ENCODE measurements at places on chromosomes 13 and 19.

- ATAC-seq = no peak
- H3K4me3 ChIP-seq = no peak overlapping the region
- no peaks in the 10 kb centered on the region for H3K27me3 ChIP-seq
These were observed 313.3 kb downstream of the ENOX1 start for GRCh38 chr13:43473437-43473836.

DNA sequence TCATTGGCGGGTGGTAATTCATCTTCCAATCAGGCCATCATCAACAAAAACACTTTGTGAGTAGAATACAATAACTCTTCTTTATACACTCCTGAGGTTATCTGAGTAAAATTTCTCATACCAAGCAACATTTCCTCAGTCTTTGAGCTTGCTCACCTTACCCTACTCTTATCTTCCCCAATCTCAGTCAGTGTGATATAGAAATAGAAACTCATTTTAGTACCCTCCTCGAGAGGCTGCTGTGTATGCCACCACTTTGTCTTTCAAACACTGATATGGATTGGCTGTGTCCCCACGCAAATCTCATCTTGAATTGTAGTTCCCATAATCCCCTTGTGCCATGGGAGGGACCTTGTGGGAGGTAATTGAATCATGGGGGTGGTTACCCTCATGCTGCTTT lies 209.7 kb downstream of the RBM26 start:
- ATAC-seq = no peak
- H3K27me3 ChIP-seq = no peaks in the 10 kb centered on the region

GRCh38 chr19:31149441-31149941 lies 199.7 kb downstream of the TSHZ3 start:
- no peak overlapping the region for H3K27ac ChIP-seq
- H3K4me1 ChIP-seq = no peaks in the 10 kb centered on the region
- H3K27me3 ChIP-seq = peaks cover 5% of the 10 kb centered on the region
- ATAC-seq = no peak

DNA sequence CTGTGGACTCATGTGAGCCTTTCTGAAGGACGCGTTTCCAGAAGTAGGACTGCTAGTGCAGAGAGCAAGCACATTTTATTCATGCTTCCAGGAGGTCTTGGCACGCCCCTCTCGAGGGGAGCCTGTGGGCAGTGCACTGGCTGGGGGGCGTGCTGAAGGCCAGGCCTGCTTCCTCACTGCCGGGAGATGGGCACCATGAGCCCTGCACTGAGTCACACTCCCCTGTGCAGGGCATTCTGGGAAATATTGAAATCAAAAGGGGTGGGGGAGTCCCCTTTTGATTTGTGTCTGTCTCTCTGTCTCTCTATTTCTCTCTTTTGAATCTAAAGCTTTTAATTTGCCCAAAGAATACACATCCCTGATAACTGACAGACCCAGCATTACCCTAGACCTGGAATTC lies 34.0 kb downstream of the DPF1 start:
- no peak overlapping the region for H3K4me3 ChIP-seq
- ATAC-seq = no peak
- H3K27ac ChIP-seq = no peak overlapping the region
- H3K27me3 ChIP-seq = no peaks in the 10 kb centered on the region
- H3K4me1 ChIP-seq = no peaks in the 10 kb centered on the region
- H3K36me3 ChIP-seq = no peaks in the 10 kb centered on the region

DNA sequence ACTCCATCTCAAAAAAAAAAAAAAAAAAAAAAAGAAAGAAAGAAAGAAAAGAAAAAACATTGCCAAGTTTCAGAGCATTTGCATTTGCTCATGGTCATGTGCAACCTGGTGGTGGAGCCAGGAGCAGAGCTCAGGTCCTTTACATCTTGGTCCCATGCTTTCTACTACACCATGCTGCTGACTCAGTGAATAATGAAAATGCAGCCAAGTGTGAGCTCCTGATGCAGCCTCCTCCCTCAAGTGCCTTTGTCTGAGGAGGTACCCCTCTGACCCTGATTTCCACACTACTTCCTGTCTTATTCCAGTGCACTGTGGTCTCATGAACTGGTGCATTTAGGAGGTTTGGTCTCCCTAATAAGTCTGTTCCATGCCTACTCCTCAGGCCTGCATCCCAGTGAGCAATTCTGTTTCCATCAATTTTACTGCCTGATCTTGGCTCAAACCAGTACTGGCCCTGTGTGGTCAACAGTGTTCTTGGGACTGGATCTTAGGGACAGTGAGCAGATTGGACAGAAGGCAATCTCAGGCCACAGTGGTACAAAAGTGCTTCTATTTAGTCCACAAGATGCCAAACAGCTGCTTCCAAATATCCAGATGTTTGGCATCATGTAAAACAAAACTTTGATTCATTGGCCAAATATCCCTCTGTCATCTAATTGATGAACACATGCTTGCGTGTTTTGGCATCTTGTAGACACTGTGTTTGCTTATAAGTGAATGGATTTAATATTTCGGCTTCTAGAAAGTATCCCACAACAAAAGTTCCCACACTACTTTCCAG lies 28.8 kb upstream of the LRCH1 start:
- H3K4me3 ChIP-seq = no peak overlapping the region
- no peak overlapping the region for H3K27ac ChIP-seq
- H3K36me3 ChIP-seq = no peaks in the 10 kb centered on the region
- peaks cover 15% of the 10 kb centered on the region for H3K4me1 ChIP-seq
- ATAC-seq = no peak

DNA sequence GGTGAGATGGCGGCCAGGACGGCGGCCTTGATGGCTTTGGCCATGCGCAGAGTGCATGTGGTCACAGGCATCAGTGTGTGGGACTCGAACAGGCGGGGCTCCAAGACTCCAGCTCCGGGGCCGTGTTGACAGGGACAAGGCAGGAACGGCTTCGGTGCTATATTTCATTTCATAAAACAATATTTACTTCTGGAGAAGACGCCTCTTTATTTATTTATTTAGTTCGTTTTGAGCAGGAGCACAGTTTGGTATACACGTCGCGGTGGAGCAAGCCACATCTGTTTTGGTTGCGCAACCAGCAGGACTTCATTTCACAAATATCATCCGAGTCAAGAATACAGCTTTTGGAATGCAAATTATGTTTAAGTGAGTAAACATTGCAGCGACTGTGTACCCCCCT lies 166.7 kb upstream of the TSHZ3 start:
- H3K4me1 ChIP-seq = no peaks in the 10 kb centered on the region
- no peaks in the 10 kb centered on the region for H3K36me3 ChIP-seq
- no peak for ATAC-seq
- H3K4me3 ChIP-seq = no peak overlapping the region
- H3K27me3 ChIP-seq = peaks cover 29% of the 10 kb centered on the region

DNA sequence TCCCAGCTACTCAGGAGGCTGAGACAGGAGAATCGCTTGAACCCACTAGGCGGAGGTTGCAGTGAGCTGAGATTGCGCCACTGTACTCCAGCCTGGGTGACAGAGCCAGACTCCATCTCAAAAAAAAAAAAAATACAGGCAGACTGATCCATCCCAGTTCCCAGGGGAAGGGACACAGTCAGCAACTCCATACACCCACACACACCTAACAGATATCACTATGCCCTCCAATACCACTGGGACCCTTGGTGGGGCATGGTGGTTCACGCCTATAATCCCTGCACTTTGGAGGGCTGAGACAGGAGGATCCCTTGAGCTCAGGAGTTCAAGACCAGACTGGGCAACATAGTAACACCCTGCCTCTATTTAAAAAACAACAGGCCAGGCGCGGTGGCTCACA lies 2.6 kb downstream of the DPF1 start:
- peaks cover 92% of the 10 kb centered on the region for H3K27me3 ChIP-seq
- H3K36me3 ChIP-seq = no peaks in the 10 kb centered on the region
- no peak overlapping the region for H3K27ac ChIP-seq

Data from gastroesophageal sphincter (tissue), 4 donors.